ENCODE measurements at places on chromosomes 7 and 10.

DNA sequence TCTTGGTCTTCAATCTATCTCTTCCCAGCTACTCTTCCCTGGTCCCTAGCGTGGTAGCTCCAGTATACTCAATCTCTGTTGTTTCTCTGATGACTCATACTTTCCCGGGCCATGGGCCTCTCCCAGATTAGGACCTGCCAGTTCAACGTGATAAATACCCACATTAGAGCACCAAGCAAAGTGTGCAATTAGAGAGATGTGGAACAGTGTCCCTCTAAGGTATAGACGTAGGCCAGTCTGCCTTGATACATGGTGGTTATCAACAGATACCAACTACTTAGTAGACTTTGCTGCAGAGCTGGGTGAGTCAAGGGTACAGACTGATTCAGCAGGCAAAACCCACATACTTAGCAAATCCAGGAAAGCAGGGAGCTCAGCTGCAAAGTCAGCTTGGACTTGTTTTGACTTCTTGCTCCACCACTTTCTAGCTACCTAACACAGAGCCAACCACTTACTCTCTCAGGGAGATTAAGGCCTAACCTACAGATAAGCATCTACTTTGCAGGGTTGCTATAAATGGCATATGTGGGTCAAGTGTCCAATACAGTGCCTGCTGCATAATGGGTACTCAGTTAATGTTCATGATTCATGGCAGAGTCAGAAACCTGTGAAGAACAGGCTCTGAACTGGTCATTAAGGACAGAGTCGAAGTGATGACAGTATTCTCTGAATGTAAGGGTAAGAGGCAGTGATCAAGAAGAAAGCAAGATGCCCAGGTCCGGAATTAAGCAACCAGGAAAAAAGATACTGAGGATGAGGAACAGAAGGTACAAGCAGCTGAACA lies 176.1 kb downstream of the CHN2 start:
- no peak for DNase-seq

- no peak for DNase-seq
Measured at GRCh38 chr7:96624954-96625353, 84.7 kb downstream of the SEM1 start.

DNA sequence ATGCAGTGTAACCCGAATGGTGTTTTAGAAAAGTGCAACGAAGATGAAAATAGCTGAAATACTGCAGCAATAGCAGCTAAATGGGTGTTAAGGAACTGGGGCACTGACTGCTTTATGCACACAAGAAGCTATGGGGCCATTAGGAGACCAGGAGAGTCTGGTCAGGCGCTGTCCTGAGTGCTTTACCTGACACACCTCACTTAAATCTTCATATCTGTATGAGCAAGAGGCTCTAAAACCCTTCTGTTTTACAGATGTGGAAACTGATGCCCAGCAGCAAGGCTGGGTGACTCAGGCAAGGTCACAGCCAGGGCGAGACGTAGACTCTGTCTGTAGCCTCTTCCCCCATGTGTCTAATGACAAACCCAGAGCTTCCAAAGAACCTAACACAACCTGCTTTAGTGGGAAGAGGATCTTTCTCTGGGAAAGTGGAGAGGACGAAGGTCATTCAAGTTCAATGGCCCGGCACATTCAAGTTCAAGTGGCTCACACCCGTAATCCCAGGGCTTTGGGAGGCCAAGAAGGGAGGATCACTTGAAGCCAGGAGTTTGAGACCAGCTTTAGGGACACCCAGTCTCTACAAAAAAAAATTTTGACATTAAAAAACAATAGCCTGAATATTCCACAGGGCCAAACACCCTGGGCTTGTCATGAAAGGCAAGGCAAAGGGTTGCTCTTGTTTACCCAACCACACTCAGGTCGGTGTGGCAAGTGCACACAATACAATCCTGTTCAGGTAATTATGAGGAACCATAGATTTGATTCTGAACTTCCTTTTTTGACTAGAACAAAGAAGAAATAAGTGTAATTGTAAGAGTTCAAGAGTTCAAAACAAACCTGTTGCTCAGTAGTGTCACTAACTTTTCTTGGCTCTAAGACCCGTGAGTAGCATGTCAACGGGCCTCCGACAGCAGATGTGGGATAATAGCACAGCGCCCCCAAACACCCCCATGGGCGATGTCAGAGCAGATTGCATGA lies 53.7 kb upstream of the KLF6 start:
- DNase-seq: no peak

- DNase-seq: no peak
Measured at GRCh38 chr7:99004216-99004615, 125.9 kb downstream of the TRRAP start.

GRCh38 chr7:69864274-69864673 lies 266.0 kb downstream of the AUTS2 start:
- no peak for DNase-seq

DNA sequence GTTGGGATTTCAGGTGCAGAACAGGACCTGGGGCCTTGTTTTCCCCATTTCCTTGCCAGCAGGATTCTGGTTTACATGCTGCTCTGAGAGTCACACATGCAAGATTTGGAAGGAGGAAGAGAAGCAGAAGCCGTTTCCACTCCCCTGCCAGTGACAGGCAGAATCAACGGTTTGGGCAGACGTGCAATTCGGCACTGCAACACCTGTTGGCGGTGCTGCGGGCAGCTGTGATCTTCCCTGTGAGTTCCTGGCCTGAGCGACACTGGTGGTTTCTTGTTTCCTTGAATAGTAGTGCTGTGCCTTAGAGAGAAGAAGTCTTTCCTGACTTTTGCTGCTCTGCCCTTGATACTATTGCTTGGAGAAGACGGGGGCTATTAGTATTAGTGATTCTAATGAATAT lies 1126.2 kb downstream of the TYW1 start:
- DNase-seq: no peak
